ENCODE measurements at places on chromosomes 12 and 14.

GRCh38 chr12:54975272-54975671 is 9.3 kb downstream of the TESPA1 start:
- no peak for DNase-seq

- DNase-seq = no peak
These were observed 179.0 kb downstream of the TSPAN9 start for GRCh38 chr12:3256103-3256631.

DNA sequence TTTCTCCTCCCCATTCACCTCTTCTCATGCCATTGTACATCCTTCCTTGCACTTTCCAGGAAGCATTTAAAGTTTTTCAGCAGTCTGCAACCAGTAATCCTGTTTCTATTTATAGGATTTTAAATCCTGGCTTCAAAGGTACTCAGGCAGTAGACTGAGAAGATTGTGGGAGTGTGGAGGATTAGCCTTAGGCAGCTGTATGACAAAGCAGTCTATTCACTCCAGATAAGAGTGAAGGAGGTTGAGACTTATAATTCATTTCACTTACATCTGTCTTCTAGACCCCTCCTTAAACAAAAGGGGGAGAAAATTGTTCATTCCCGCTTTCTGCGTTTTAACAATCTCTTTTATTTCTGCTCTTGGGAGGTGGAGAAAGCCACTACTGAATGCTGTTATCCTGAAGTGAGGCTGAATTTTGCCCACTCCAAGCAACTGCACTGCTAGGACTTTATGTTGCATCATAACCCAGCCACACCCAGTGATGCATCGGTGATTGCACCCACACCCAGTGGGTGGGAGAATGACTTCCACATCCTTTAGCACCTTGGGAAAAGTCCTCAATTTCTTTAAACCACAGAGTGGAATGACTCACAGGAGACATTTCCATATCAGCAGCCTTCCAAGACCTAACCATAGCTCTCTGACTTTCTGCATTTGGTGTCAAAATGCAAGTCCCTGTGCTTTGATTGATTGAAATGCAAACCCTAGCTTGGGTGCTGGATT is 382.5 kb upstream of the ATP2B1 start:
- no peak for DNase-seq

- no peak for DNase-seq
These were observed 55.2 kb upstream of the CDKL1 start for GRCh38 chr14:50451854-50452253.

DNA sequence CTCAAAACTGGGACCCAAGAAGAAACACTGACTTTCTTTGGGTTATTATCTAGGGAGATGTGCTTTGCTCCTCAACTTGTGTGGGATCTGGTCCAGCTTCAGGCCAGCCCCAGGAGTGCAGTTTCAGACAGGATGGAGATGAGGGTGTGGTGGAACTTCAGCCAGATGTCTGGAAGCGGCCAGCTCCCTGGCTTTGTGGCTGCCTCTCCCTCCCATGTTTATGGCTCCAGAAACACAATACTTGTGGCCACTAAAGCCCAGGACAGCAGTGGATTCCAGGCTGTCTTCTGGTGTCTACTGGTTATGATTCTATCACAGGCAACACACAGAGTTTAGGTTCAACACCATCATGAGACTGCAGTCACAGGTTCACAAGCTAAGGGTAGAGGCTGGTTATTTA is 44.2 kb upstream of the EMP1 start:
- DNase-seq = no peak

DNA sequence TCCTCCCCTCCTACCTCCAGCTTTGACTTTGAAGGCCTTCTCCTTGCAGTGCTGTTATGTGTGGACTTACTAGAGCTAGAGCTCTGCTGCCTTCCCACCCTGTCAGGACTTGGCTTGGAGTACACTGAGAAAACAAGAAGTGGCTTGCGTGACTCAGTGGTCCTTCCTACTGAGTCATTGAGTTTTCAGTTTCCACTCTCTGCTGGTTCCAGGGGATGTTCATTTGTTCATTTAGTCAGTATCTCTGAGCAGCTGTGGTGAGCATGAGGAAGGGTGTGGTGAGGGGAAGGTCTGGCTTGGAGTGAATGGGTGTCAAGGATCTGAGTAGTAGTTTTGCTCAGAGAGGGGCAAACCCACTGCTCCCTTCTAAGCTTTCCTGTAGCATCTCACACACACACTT is 17.2 kb upstream of the ELK3 start:
- DNase-seq = peak; percentile 39

- DNase-seq = no peak
These were observed 37.8 kb downstream of the CCDC92 start for GRCh38 chr12:123934829-123935228.

- DNase-seq = no peak
These were observed 698 bp downstream of the ACOT6 start for GRCh38 chr14:73613046-73613383.

- DNase-seq = no peak
These were observed 80.5 kb upstream of the GARIN6 start for GRCh38 chr12:99567072-99567471.

DNA sequence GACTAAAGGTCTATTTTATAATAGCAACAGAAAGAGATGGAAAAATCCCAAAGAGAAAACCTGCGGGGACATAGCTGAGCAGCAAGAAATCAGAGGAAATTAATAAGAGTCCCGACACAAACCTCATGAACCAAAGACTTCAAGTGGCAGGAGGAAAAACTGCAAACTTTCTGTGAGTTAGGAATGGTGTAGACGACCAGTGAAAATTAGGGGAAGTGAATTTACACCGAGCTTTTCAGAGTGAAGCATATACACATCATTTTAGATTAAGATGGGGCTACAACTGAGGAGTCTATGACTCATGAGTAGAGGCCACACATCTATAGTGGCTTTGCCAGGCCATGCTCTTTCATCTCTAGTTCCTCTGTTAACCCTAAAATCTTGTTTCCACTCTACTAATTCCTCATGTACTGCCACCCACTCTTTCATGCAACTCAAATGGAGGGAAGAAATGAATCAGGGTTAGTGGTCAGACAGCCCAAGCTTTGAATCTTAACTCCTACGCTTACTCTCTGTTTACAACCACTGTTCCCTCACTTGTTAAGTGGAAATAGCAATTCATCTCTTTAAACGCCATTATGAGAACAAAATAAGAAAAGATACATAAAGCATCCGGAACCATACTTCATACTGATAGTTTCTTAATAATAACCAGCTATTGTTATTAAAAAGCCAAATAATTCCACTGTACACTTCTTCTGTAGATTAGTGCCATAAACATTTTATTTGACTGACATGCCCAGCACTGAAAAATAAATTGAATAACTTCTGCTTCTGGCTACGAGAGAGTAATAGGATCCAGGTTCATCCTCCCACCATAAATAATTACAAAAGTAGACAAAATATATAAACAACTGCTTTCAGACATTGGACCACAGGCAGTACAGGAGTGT is 219.3 kb downstream of the RMST start:
- DNase-seq = no peak

DNA sequence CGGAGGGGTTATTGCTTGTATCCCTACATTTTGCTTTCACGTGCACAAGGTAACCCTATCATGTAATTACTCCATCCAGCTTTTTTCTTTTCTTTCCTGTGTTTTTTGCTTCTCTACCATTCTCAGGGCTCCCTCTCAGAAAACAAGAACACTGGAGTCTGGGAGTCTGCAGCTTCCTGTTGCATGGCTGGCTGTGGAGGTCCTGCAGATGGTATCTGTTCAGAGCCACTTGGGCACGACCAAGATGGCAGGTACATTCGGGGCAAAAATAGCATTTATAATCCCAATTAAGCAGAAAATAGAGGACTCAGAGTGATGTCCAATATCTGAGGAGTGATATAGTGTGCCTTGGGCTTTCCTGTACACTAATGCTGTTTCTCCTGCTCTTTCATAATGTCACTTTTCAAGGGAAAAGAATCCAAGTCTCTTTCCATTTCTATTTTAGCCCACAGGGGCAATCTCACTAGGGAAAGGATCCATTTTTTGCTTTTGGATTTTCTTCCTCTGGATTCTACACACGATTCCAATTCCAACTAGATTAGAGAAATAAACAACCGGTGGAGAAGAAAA is 3.2 kb upstream of the NUMB start:
- no peak for DNase-seq

GRCh38 chr12:66964629-66965028 is 285.8 kb upstream of the GRIP1 start:
- peak; percentile 23 for DNase-seq

GRCh38 chr14:67900231-67900630 is 80.7 kb downstream of the RAD51B start:
- DNase-seq = no peak

GRCh38 chr12:80498059-80498728 is 54.2 kb downstream of the PTPRQ start:
- DNase-seq = no peak

- no peak for DNase-seq
These were observed 8.4 kb downstream of the PEX5 start for GRCh38 chr12:7197841-7198240.

DNA sequence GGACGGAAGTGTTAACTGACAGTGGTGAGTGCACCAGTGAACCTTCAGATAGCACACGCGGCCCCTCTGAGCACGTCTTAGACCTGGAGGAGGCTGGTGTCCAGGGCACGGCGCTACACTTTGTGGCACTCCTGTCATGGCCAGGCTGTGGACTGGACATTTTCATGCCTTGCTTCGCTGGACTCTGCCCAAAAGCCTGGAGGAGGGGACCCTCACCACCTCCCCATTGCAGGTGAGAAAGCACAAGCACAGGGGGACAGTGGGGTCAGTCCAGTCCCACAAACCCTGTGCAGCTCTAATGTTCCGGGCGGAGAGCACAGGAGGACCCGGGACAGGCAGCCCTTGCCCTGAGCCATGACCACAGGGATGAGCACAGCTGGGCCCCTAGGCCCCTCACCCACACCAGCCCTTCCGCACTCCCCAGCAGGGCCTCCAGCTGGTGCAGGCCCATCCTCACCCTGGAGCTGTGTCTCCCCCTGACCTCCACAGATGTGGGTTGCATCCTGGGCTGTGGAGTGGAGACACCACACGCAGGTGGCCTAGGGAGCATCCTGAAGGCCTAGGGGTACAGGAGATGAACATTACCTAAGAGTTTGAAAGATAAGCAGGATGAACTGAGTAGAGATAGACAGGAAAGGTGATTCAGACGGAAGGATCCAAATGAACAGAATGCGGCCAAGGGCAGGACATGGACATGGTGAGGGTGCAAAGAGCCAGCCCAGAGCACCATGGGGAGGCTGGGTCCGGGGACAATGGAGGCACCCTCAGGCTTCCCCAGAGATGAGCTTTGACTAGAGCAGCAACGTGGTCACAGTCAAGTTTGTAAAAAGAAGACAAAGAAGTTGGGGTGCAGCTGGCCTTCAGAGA is 132.8 kb downstream of the BCL11B start:
- DNase-seq = no peak

DNA sequence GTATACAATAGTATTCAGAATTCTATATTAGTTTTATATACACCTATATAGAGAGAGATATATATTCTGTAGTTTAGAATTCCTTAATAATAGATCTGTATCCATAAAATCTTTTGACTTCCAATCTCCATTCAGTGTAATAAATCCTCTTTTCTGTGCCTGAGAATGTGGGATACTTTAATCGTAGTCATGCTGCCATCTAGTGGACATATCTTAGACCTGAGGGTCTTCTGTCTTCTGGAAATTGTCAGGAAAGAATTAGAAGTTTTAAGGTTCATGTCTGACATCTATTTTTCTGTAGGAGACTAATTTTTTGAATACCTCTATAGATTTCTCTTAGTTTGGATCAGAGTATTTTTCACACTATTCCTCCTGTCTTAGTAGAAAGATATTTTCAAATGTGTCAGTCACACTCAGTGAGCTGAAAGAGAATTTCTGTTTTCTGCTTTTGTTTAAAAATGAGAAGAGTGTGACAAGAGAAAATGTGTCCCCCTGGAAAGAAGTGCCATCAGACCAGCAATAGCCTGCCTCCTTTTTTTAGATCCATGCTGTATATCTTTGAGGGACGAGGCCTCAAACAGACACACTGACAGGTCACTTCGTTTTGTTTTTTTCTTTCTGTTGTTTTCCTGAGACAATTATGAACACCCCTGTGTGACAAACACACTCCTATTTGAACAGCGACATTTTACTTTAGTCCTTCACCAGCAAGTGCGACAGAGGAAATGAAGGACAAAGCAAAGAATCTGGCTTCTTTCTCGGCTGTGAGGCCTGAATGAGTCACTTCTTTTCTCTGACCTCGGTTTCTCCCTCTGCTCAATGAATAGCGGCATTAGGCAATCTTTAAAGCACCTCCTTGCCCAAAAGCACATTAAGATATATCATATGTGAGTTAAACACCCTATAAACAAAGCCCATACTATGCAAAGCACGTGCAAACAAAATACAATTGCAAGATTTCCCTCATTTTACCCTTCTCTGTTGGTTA is 96.3 kb downstream of the GALC start:
- no peak for DNase-seq

DNA sequence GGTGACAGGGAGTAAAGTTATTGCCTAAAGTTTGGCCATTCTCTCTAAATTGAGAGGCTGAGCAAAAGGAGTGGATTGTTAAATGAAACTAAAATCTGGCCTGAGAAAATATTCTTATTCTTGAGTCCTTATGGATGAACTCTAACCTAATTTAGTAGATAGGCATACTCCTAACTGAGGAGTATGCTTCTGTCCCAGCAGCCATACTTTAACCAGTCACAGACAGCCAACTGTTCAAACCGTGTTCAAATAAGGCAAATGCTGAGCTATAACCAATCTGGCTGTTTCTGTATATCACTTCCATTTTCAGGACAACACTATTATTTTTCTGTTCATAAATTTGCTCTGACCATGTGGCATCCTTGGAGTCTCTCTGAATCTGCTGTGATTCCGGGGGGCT is 75.9 kb upstream of the RERGL start:
- DNase-seq = no peak

GRCh38 chr12:45088608-45089007 is 37.7 kb upstream of the DBX2 start:
- no peak for DNase-seq

DNA sequence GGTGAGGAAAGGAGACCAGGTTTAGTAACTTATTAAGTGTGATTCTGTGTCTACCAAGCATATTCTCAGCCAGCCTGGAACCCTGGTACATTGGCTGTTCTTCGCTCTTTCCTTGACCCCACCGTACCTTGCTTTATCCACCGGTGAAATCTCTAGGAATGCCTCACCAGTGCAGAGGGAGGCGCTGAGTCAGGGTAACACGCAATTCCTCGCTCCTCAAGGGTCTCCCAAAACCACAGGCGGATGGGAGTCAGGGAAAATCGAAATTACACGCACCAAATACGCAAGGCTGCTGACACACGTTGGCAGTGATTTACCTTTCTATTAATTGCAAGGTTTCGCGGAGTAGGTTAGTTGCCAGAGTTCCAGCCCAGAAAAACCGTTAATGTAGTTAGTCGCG is 845 bp downstream of the L3HYPDH start:
- no peak for DNase-seq

- no peak for DNase-seq
These were observed 2.0 kb upstream of the EMP1 start for GRCh38 chr12:13194401-13195110.

GRCh38 chr14:88955455-88955854 is 131.0 kb downstream of the TTC8 start:
- no peak for DNase-seq

GRCh38 chr12:96366381-96366654 is 33.9 kb downstream of the CDK17 start:
- DNase-seq = no peak

- peak; percentile 50 for DNase-seq
These were observed 6.0 kb downstream of the FBXW8 start for GRCh38 chr12:116916714-116917114.
